ENCODE measurements at places on chromosomes 2 and 18.
A peak's percentile ranks its signal among the peaks of the same experiment; 100 is the strongest.

DNA sequence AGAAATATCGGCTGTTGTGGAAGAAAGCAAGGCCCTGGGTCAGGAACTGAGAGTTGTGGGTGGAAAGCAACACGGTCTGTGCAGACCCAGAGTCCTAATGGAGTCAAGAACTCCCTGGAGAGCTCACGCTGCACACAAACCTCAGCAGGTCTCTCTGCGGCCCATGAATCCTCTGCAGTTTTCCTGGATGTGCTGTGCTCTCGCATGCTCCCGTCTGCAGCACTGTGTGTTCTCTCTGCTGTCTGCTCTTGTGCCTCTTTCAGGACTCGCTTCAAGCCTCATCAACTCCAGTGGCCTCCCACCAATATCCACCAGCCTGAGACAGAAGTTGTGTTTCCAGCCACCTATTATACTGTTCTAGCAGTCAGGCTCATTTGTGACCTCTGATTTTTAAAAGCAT is 24.3 kb downstream of the RNU4ATAC start:
- no peak for DNase-seq

DNA sequence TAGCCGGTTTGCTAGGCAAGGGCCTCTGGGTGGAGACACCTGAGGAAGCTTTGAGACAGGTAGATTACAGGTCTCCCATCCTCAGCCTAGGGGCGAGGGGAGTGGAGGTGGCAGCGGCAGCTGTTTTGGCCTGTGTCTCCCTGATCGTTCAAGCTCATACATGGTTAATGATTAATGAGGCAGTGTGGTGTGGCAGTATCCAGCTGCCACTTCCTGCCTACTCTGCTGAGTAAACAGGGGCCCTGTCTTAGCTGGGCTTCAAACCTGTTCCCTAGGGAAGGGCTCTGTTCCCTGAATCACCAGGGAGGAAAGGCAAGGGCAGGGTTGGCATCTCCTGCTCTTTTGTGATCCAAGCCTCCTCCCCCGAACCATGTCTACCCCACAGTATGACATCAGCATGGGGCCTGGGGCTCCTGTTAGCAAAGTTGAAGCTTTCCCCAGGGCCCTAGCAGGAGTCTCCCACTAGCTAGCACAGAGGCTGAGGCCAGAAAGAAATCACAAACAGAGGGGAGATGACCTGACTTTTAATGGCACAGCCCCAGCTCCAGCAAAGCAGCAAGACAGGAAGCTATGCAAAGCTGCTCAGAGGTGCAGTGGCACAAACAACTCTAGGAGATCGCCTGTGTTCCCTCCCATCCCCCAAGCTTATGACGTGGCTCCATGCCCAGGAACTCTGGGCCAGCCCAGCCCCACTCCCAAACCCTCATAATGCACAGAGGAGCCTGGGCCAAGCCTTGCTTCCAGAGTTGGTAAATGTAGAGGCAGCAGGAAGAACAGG is 3.7 kb upstream of the TUBA4B start:
- DNase-seq: peak; percentile 56

- no peak for DNase-seq
These were observed 154.7 kb downstream of the RBM43 start for GRCh38 chr2:151106805-151107506.

DNA sequence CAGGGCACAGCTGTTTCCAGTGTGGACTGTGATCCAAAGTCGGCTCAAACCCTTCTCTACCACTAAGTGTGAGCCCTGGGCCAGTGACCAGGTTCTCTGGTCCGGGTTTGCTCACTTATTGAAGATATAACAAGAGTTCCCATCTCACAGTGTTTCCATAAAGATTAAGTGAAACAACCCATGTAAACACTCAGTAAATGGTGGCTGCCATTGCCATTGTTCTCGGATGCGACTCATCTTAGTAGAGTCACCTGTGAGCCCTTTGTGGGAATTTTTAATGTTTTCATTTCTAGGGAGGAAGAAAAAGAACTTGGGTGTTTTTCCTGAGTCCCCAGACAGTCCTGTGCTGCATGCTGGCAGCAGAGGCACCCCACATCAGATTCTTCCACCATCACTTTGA is 53.4 kb downstream of the TPGS2 start:
- DNase-seq: no peak

- DNase-seq: no peak
These were observed 37.4 kb upstream of the RAPGEF4 start for GRCh38 chr2:172698041-172698863.

- no peak for DNase-seq
These were observed 257.6 kb downstream of the GRB14 start for GRCh38 chr2:164363646-164364045.

- no peak for DNase-seq
These were observed 623.1 kb downstream of the TSN start for GRCh38 chr2:122378521-122378920.

DNA sequence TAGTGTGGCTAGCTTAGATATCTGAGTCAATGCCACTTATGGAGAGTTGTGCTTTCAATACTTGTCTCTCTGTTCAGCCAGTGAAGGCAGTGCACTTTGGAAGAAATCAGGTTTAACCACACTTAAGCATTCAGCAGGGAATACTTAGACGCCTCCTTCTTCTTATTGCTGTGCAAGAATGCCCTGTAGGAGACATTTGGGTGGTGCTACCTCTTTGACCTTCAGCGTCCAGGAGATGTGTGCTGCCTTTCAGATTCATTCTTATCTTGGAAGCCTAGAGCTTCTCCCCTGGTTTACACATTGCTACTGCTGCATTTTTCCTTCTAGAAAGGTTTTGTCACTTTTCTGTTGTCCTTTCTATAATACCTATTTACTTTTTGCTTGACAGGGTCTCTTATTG is 350.5 kb downstream of the ARL6IP6 start:
- DNase-seq: no peak

- no peak for DNase-seq
These were observed 172.9 kb downstream of the CMPK2 start for GRCh38 chr2:6692819-6693218.

DNA sequence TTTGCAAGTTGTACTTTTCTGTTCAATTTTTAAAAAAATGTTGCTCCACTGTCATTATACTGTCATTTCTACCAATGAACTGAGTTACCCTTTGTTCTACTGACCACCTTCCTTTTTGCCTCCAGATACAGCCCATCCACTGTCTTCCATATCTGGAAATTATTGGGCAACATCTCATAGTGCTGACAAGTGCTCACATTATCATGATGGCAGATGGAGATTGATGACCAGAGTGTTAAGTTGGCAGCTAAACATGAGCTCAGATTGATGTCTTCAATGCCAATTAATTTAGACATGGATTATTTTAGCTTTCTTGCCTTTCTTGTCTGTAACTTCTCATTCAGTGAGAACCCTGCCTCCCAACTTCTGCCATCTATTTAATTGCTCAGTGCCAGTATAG is 76.6 kb downstream of the KIAA1328 start:
- no peak for DNase-seq

DNA sequence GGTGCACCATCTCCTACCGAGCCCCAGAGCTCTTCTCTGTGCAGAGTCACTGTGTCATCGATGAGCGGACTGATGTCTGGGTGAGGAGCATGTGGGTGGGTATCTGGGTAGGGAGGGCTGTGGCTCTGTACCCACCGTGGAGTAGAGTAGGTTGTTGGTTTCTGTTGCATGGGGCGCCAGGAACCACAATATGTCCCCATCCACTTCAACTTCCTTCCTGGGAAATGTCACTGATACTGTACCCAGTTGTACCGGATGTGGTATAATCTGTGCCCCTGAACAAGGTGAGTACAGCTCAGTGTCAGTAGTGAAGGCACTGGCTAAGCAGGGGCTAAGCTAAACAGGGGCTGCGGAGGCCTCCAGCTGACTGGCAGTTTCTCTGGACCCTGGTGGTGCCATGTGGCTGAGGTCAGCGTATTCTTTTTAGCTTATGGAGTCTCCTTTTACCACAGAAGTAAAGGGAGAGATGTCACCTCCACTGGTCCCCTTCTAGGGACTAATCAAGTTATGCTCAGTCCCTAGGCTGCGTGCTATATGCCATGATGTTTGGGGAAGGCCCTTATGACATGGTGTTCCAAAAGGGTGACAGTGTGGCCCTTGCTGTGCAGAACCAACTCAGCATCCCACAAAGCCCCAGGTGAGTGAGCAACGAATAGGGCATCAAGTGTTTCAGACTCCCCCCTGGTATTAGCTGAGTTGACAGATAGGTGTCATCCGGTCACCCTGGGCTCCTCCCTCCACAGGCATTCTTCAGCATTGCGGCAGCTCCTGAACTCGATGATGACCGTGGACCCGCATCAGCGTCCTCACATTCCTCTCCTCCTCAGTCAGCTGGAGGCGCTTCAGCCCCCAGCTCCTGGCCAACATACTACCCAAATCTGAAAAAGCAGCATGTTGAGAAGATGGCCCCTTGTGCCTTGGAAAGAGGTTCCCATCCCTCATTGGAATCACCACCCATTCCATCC is 2.7 kb downstream of the STK16 start:
- peak; percentile 48 for DNase-seq

GRCh38 chr2:198917926-198918720 is 539.6 kb downstream of the SATB2 start:
- no peak for DNase-seq

- no peak for DNase-seq
These were observed 181.1 kb upstream of the ACAA2 start for GRCh38 chr18:49994410-49994809.

DNA sequence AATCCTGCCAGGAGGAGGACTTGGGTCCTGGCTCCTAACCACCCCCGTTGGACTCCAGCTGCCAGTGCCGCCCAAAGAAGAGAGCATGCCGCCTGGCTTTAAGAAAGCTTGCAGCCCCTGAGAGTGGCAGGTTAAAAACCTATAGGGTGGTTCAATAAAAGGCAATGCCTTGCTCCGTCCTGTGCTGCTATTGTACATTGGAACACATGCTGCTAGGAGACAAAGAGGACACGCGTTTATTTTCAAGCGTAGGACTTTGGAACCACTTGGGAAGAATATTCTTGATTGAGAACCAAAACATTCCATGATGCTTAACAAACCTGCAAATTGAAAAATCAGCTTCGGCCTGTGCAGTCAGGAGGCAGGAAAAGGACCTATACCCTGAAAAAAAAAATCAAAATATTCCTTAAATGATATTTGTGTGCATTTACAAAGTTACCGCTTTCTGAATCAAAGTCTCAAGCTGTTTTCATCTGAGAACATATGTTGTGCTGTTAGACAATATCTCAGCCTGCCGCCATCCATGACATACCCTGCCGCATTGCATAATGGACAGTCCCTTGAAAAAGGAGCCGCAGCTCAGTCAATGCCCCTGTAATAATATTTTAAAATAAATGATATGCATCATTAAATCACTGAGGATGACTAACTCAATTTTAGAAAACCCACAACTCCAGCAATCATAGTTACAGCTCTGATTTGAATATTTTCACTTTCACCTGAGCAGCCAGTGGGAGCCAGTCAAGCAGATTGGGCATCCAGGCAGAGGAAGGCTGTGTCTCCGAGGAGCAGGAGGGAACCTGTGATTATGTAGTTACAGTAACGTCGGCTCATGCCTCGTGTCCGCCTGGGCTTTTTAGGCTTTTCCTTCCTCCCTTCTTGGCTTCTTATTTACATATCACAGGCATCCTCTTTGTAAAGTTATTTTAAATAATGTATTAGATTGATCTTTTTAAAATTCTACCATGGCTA is 805.6 kb upstream of the FANCL start:
- DNase-seq: no peak

DNA sequence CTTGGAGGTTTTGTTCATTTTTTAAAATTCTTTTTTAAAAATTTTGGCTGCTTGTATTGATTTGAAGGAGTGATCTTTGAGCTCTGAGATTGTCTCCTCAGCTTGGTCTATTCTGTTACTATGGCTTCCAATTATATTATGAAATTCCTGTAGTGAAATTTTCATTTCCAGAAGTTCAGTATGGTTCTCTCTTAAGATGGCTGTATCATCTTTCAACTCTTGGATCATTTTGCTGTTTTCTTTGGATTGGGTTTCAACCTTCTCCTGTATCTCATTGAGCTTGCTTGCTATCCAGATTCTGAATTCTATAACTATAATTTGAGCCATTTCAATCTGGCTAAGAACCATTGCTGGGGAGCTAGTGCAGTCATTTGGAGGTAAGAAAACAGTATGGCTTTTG is 270.8 kb upstream of the NT5C1B start:
- no peak for DNase-seq

- no peak for DNase-seq
These were observed 93.3 kb downstream of the HS1BP3 start for GRCh38 chr2:20557635-20558034.

DNA sequence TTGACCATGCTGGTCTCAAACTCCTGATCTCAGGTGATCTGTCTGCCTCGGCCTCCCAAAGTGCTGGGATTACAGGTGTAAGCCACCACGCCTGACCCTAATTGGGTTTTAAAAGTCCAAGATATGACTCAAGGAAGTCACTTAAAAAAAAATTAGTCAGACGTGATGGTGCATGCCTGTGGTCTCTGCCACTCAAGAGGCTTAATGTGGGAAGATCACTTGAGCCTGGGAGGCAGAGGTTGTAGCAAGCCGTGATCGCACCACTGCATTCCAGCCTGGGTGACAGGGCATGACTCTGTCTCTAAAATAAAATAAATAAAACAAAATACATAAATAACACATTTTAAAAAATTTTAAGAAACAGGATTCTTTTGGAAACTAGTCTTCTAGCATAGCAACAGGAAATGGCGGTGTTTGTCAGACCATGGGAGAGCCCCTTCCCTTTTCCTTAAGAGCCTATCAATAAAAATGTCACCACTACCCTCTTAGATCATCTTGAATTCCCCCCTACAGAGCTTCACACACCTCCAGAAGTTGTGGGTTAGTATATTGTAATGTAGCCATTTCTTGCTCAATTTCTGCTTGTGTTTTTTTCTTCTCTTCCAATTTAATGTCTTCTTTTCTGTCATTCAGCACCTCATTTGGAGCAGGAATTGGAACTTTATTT is 20.1 kb downstream of the SFT2D3 start:
- no peak for DNase-seq

DNA sequence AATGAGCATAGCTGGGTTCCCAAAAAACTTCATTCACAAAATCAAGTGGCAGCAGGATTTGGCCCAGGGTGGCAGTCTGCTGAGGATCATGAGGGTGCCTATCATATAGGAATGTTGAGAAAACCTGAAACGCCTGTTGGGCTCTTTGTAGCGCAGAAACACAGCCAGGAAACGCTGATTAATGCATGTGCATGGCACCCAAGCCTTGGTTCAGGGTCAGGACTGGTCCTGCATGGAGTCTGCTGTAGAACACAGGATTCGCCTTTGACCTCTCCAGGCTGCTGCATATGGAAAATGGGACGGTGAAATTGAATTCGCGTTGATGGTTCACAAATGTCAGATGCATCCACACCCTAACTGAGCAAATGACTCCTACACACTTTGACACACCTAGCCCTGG is 227.9 kb upstream of the COPS8 start:
- DNase-seq: no peak

- DNase-seq: no peak
These were observed 75.6 kb downstream of the MBP start for GRCh38 chr18:77057006-77057395.

DNA sequence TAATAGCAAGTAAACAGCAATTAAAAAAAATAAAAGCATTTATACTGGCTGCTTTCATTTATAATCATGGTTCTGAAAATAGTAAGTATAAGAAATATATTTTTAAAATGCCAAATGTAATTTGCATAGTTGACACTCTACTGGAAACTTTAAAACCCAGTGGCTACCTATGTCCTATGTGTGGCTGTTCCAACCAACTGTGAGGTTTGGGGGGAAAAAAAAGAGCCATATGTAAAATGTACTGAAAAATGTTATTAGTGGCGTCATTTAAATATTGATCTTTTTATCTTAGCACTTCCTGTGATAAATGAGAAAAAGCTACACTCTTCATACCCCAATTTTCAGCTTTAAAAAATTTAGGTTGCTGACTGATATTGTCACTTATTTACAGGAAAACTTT is 270.7 kb downstream of the TCF4 start:
- no peak for DNase-seq

GRCh38 chr2:218569038-218569431 is 396 bp downstream of the CNOT9 start:
- peak; percentile 57 for DNase-seq

GRCh38 chr2:28137221-28137620 is 246.7 kb downstream of the BABAM2 start:
- no peak for DNase-seq

Measured in activated CD4-positive, alpha-beta T cell treated with anti-CD3 and anti-CD28 coated beads, Interleukin-2, amount 50 U/mL, for 1 hour (primary cell).